Trophoblast cell (in vitro differentiated cells and primary cell): ENCODE measurements at places on chromosomes 3 and 15.

DNA sequence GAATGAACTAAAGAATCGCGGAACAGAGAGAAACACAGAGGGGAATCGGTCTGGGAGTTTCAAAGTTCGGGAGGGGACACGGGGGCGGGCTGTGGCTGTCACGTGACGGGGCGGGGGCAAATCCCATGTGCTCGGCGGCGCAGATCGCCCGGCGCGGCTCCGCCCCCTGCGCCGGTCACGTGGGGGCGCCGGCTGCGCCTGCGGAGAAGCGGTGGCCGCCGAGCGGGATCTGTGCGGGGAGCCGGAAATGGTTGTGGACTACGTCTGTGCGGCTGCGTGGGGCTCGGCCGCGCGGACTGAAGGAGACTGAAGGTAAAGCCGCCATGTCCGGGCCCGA is at the start of gene EIF4G1:
Gene EIF4G1, plus strand, starts transcription at position 244 of the 337 bp plus-strand sequence. CDS start 1,191 bp downstream, outside the sequence.
- peaks cover 24% of the 10 kb centered on the region for H3K36me3 ChIP-seq
- H3K4me1 ChIP-seq = peaks cover 14% of the 10 kb centered on the region
- peak within 1 kb of the TSS; percentile 93 for H3K27ac ChIP-seq
- peak; percentile 94 for DNase-seq
- H3K27me3 ChIP-seq = no peaks in the 10 kb centered on the region

GRCh38 chr15:47971637-47972036 is 149.2 kb upstream of the SLC24A5 start:
- no peaks in the 10 kb centered on the region for H3K36me3 ChIP-seq
- no peaks in the 10 kb centered on the region for H3K4me1 ChIP-seq
- no peak overlapping the region for H3K27ac ChIP-seq

GRCh38 chr3:185313693-185314246 is 49.2 kb upstream of the MAP3K13 start:
- no peak overlapping the region for H3K27ac ChIP-seq
- no peaks in the 10 kb centered on the region for H3K27me3 ChIP-seq
- H3K4me1 ChIP-seq = peaks cover 3% of the 10 kb centered on the region
- no peaks in the 10 kb centered on the region for H3K36me3 ChIP-seq
- H3K4me3 ChIP-seq = no peak overlapping the region
- no peak for DNase-seq

- H3K4me3 ChIP-seq = no peak overlapping the region
- H3K27me3 ChIP-seq = no peaks in the 10 kb centered on the region
- H3K36me3 ChIP-seq = no peaks in the 10 kb centered on the region
- H3K4me1 ChIP-seq = peaks cover 3% of the 10 kb centered on the region
- DNase-seq = no peak
These were observed 61.4 kb downstream of the ADAMTS7 start for GRCh38 chr15:78749831-78750230.

- H3K4me3 ChIP-seq = no peak overlapping the region
- no peak overlapping the region for H3K27ac ChIP-seq
- DNase-seq = peak; percentile 6
- no peaks in the 10 kb centered on the region for H3K36me3 ChIP-seq
These were observed 12.6 kb upstream of the COL8A1 start for GRCh38 chr3:99625643-99626416.

- no peak overlapping the region for H3K4me3 ChIP-seq
- H3K4me1 ChIP-seq = peaks cover 9% of the 10 kb centered on the region
- no peaks in the 10 kb centered on the region for H3K36me3 ChIP-seq
- no peak for DNase-seq
- no peaks in the 10 kb centered on the region for H3K27me3 ChIP-seq
These were observed 172.4 kb downstream of the KLHL25 start for GRCh38 chr15:85622221-85622831.

DNA sequence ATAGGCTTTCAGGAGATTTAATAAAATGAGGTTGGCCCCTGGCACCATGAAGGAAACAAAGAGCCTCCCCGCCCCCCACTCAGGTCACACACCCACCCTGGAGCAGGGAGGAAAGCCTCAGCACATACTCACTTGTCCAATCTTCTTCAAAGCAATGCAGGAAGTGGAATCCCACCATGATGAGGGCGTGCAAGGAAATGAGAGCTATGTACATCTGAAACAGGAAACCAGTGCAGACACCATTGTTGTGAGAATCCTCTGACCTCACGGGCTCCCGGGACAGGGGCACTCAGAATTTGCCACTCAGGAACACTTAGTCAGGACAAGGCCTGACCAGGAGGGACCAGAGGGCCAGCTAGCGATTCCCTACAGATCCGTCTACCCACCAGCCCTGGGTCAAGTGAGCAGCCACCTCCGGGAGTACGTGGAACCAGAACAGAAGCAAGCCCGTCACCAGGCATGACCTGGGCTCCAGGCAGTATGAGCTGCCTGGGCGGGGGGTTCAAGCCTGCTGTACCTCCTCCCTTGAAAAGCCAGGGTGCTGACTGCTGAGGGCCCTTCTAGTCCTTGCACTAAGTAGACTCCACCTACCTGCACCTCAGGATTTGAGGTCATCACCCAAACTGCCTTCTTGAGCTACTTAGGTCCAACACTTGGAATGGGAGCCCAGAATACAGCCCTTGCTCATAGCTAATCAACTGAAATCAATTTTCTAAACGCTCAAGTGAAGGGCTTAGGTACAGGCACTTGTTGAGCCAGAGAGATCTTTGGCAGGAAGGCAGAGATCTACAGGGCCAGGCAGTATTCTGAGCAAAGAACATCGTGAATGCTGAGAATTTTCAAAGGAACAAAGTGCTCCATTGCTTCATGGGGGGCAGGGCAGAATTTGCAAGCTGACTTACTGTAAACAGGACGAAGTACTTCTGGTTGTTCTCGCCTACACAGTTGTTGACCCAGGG is 42.7 kb downstream of the ZDHHC3 start:
- H3K4me3 ChIP-seq = no peak overlapping the region
- DNase-seq = no peak
- H3K36me3 ChIP-seq = peaks cover 33% of the 10 kb centered on the region
- no peaks in the 10 kb centered on the region for H3K27me3 ChIP-seq

- H3K4me3 ChIP-seq = no peak overlapping the region
- no peak overlapping the region for H3K27ac ChIP-seq
- DNase-seq = no peak
- no peaks in the 10 kb centered on the region for H3K36me3 ChIP-seq
These were observed 25.0 kb upstream of the GOLGA6L2 start for GRCh38 chr15:23472033-23472432.

- no peaks in the 10 kb centered on the region for H3K27me3 ChIP-seq
- no peaks in the 10 kb centered on the region for H3K4me1 ChIP-seq
- no peak overlapping the region for H3K27ac ChIP-seq
- DNase-seq = peak; percentile 41
These were observed 48.0 kb upstream of the TSPAN3 start for GRCh38 chr15:77118882-77119321.

DNA sequence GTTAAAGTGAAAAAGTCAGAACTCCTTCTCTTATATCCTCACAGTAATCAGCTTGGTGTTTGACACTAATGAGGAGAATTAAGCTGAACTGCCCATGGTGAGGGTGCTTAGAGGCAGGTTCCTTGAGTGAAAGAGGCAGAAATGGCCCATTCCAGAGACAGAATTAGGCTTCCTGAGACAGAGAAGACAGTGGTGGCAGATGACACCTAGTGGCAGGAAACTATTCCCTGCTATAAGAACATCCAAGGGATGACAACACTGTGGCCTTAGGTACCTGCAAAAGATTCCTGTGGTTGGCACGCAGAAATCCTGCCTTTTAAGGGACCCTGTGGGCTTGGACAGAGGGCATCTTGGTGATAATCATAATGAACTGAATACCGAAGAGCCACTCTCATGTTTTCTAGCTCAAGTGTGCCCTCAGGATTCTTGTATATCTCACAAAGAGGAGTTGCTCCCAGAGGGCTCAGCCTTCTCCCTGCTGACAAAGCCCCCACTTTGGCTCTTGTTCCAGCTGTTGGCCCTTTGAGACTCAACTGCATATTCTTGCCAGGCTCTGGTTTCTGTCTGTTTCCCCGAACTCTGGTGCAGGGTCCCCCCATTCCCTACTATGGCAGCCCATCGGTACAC is 56.0 kb downstream of the KBTBD12 start:
- peak; percentile 43 for DNase-seq
- H3K4me1 ChIP-seq = no peaks in the 10 kb centered on the region
- no peaks in the 10 kb centered on the region for H3K27me3 ChIP-seq
- no peak overlapping the region for H3K27ac ChIP-seq
- H3K36me3 ChIP-seq = no peaks in the 10 kb centered on the region

DNA sequence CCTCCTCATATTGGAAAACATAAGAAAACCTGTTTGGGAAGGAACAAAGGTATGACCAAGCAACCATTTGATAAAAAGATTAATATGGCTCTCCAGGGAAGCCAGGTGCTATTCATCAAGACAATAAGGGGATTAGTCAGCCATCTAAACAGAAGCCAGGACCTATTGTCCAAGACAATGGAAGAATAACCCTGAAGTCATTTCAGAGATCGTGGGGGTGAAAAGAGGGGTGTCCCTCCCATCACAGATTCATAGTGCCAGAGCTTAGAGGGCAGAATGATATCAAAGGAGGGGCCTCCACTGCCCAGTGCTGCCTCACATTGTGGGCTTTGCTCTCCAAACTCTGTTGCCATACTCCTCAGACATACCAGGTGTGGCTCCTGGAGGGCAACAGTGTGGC is 73.5 kb downstream of the DAPK2 start:
- peak; percentile 48 for DNase-seq
- no peak overlapping the region for H3K27ac ChIP-seq
- H3K27me3 ChIP-seq = no peaks in the 10 kb centered on the region
- no peak overlapping the region for H3K4me3 ChIP-seq
- H3K4me1 ChIP-seq = no peaks in the 10 kb centered on the region
- no peaks in the 10 kb centered on the region for H3K36me3 ChIP-seq

DNA sequence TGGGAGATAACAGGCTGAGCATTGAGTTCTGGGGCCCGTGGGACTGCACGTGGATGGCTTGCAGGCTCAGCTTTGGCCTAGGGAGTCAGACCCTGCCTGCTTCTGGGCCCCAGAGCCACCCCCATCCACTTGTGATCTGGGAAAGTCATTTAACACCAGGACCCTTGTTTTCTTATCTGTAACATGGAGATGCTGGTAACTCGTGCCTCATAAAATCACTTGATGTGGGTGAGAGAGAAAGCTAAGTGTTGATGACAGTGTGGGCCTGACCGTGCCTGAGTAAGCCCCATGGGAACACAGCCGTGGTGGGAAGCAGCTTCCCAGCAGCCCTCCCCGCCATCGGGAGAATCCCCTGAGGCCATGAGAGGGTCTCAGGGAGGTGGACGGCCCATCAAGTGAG is 378.1 kb downstream of the GABRB3 start:
- no peak overlapping the region for H3K27ac ChIP-seq
- H3K4me3 ChIP-seq = no peak overlapping the region
- no peaks in the 10 kb centered on the region for H3K4me1 ChIP-seq
- DNase-seq = no peak
- no peaks in the 10 kb centered on the region for H3K36me3 ChIP-seq
- H3K27me3 ChIP-seq = no peaks in the 10 kb centered on the region

DNA sequence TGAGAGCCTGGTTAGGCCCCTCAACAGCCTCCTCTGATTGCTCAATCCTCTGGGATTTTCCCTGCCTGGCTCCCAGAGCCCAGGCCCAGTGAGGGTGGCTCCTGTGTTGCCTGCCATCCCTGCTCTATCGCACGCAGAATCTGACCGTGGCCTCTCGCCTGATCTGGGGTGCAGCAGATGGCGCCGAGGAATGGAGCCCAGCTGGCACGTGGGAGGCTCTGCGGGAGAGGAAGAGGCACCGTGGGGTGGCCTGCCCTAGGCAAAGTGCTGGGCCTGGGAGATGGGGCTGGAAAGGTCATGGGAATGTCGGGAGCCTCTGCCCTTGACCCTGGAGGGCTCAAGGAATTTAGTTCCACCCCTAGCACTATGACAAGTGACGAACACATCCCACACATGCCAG is 10.3 kb downstream of the SV2B start:
- no peaks in the 10 kb centered on the region for H3K36me3 ChIP-seq
- no peak for DNase-seq
- H3K4me1 ChIP-seq = no peaks in the 10 kb centered on the region

GRCh38 chr15:64942356-64942755 is 30.7 kb downstream of the ANKDD1A start:
- no peaks in the 10 kb centered on the region for H3K4me1 ChIP-seq
- H3K36me3 ChIP-seq = no peaks in the 10 kb centered on the region
- no peak overlapping the region for H3K27ac ChIP-seq
- no peaks in the 10 kb centered on the region for H3K27me3 ChIP-seq

DNA sequence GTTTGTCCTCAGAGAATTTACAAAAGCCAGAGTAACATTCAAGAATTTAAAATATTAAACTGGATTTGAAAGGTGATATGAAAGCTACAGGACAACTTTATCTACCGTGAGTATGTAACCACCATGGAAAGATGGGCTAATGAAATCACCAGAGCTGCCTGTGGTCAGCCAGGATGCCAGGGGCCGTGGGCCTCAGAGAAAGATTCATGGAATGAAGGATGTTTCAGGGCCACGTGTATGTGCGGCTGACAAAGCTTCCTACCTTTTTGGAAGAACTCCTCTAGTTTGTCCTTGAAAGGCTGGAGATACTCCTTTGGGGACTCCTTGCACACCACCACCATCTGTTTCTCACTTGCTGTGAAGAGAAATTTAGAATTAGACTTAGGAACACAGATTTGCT is 138.9 kb downstream of the GREM1 start:
- H3K27ac ChIP-seq = peak overlapping the region; percentile 95
- H3K27me3 ChIP-seq = no peaks in the 10 kb centered on the region
- DNase-seq = peak; percentile 70
- H3K4me1 ChIP-seq = peaks cover 14% of the 10 kb centered on the region

- H3K4me3 ChIP-seq = no peak overlapping the region
- H3K27ac ChIP-seq = no peak overlapping the region
- H3K4me1 ChIP-seq = no peaks in the 10 kb centered on the region
- H3K27me3 ChIP-seq = no peaks in the 10 kb centered on the region
These were observed 36.2 kb downstream of the SLC6A11 start for GRCh38 chr3:10852066-10852808.

GRCh38 chr3:17845026-17845812 is 102.8 kb upstream of the TBC1D5 start:
- no peaks in the 10 kb centered on the region for H3K36me3 ChIP-seq

GRCh38 chr3:27194861-27195483 is 174.2 kb downstream of the NEK10 start:
- no peaks in the 10 kb centered on the region for H3K36me3 ChIP-seq
- H3K27me3 ChIP-seq = no peaks in the 10 kb centered on the region
- DNase-seq = no peak
- no peaks in the 10 kb centered on the region for H3K4me1 ChIP-seq

GRCh38 chr15:93882141-93882540 is 349.2 kb upstream of the MCTP2 start:
- no peak for DNase-seq
- no peaks in the 10 kb centered on the region for H3K4me1 ChIP-seq
- H3K36me3 ChIP-seq = no peaks in the 10 kb centered on the region
- H3K4me3 ChIP-seq = no peak overlapping the region

GRCh38 chr15:35678774-35679173 is 132.8 kb upstream of the DPH6 start:
- H3K27me3 ChIP-seq = no peaks in the 10 kb centered on the region
- no peak overlapping the region for H3K27ac ChIP-seq
- H3K4me1 ChIP-seq = no peaks in the 10 kb centered on the region

GRCh38 chr3:15750143-15750542 is 47.6 kb downstream of the ANKRD28 start:
- H3K27ac ChIP-seq = no peak overlapping the region
- no peak overlapping the region for H3K4me3 ChIP-seq
- no peaks in the 10 kb centered on the region for H3K4me1 ChIP-seq
- no peak for DNase-seq
